Activated naive CD4-positive, alpha-beta T cell treated with anti-CD3 and anti-CD28 coated beads, Interleukin-2, amount 50 U/mL, for 72 hours (primary cell): ENCODE measurements at places on chromosomes 13 and 19. TPM values are rescaled to one million over a fixed set of nuclear protein-coding genes. Genes with fewer than 3 reads are reported as not detected.

The CHAF1A gene
- total RNA-seq, result 93.6 TPM

The LRP3 gene
- total RNA-seq, result not detected

The VSTM1 gene
- total RNA-seq, result not detected

The FXYD5 gene
- total RNA-seq, result 283 TPM

The CD22 gene
- 48.2 TPM for total RNA-seq

The TTC9B gene
- total RNA-seq, result not detected

The ELANE gene
- total RNA-seq, result not detected

The DCT gene
- total RNA-seq, result 0.14 TPM

- DNase-seq, result no peak
Measured at GRCh38 chr13:105785436-105785835, 750.0 kb downstream of the EFNB2 start.

GRCh38 chr19:10389863-10390262 lies 9.5 kb upstream of the TYK2 start:
- DNase-seq, result no peak

GRCh38 chr19:35712567-35713505 lies 5.0 kb upstream of the KMT2B start:
- DNase-seq, result peak; percentile 74

- no peak for DNase-seq
Measured at GRCh38 chr13:43110658-43111057, 87.3 kb downstream of the DNAJC15 start.

GRCh38 chr13:39913928-39914327 lies 258.5 kb downstream of the COG6 start:
- DNase-seq, result no peak

GRCh38 chr13:91661692-91662490 lies 263.5 kb downstream of the GPC5 start:
- no peak for DNase-seq

DNA sequence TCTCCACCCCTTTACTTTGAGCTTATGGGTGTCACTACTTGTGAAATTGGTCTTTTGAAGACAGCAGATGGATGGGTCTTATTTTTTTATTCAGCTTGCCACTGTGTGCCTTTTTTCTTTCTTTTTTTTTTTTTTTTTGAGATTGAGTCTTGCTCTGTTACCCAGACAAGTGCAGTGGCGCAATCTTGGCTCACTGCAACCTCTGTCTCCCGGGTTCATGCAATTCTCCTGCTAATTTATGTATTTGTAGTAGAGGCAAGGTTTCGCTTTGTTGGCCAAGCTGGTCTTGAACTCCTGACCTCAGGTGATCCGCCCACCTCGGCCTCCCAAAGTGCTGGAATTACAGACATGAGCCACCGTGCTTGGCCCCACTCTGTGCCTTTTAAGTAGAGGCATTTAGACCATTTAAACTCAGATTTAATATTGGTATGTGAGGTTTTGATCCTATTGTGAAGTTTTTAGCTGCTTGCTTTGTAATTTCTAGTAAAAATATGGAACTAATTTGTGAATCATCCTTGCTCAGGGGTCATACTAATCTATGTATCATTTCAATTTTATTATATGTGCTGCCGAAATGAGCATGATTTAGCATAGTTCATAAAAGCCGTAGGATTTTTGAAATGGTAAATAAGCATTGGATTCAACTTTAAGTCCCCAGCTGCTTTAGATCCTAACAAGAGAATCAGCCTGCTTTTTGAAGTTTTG lies 584.5 kb downstream of the SLITRK1 start:
- no peak for DNase-seq

GRCh38 chr19:14023404-14024235 lies 4.3 kb upstream of the RLN3 start:
- DNase-seq, result no peak

- DNase-seq, result no peak
Measured at GRCh38 chr19:6906559-6907060, 19.2 kb downstream of the ADGRE1 start.

DNA sequence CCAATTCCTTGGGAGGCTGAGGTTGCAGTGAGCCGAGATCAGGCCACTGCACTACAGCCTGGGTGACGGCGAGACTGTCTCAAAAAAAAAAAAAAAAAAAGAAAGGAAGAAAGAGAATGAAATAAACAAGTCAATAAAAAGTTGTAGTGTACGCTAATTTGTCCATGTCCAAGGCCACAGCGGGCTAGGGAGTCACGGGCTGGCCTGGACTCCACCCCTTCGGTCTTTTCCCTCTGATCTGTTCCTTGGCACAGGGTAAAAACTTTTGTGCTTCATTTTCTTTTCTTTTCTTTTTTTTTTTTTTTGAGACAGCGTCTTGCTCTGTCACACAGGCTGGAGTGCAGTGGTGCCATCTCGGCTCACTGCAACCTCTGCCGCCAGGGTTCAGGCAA lies 19.4 kb upstream of the MKNK2 start:
- no peak for DNase-seq

DNA sequence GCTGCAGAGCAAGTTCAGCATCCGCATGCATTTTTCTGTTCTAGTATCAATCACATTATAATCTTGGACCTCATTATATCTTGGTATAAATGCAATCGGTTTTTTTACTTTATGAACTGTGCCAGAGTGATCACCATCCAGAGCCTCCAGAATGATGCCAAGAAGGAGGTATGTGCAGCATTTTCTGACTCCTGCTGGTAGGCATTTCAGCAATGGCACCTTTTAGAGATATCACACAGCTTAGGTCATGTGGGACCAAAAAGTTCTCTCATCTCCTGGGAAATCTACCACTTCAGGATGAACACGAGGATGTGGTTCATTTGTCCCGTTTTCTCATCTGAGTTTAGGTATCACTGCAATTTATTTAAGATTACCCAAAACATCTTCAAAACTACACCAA lies 220.4 kb downstream of the VWA8 start:
- no peak for DNase-seq
